ENCODE measurements at places on chromosomes 6 and 20. TPM values are rescaled to one million over a fixed set of nuclear protein-coding genes. Genes with fewer than 3 reads are reported as not detected.

CD109 gene
- total RNA-seq, result 37.6 TPM

MRPS26 gene
- total RNA-seq, result 30.6 TPM

FOXC1 gene
- total RNA-seq, result 6.0 TPM

GRCh38 chr6:99165838-99166237 is 183.6 kb downstream of the FAXC start:
- DNase-seq, result no peak

CTCFL gene
- 2.6 TPM for total RNA-seq

DNA sequence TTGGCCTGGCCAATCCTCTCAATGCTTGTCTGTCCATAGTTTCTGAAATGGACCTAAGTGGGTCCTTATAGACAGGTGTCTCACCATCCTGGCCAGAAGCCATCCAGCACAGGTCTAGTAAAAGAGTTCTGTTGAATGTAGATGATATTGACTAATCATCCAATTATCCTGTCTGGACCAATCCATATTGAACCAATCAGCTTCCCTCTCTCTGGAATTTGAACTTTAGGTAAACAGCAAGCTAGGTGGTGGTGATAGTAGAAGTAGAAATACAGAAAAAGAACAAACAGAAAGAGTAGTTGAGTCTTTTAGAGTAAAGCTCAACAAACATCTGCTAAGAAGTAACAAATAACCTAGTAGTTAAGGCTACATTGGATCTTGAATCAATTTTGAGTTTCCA is 9.5 kb upstream of the PNRC1 start:
- no peak for DNase-seq

DNA sequence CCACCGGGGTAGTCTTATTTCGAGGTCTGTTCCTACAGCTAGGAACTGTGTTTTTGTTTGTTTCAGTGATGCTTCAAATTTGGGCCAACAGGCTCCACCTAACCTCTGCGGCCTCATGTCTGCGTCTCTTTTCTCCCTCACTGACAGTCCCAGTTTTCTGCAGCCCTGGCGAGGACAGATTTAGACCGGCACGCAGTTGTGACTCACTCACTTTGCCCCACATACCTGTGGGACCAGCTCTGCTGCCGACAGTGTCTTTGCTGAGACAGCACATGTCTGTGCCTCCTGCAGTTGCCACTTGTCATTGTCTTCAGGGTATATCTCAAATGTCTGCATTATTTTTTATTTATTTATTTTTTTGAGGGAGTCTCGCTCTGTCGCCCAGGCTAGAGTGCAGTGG is 29.2 kb downstream of the OSBPL2 start:
- DNase-seq, result peak; percentile 13

DNA sequence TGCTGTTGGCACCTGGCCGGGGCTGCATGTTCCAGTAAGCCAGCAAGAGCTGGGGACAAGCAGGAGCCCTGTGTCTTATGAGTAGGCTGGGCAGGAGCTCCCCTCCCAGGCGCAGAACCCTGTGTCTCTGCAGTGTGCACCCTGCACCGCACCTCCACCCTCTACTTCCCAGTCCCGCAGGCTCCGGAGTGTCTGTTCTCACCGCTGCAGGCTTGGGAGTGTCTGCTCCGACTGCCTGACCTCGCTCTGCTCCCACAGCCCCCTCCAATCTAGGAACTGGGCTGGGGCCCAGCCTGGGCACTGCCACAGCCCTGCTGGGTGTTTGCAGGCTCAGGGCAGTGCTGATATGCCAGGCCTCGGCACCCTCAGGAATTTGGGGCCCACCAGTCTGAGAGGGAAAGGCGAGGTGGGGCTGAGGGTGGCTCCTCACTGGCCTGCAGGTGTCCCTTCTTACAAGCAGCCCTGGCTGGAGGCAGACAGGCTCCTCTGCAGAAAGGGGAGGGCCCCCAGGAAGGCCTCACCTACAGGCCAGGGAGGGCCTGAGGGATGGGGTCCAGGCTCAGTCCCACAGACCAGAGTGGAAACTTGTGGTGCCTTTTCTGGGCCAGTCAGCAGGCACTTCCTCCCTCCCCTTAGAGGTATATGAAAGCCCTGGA is 871.6 kb upstream of the GJE1 start:
- no peak for DNase-seq

DNA sequence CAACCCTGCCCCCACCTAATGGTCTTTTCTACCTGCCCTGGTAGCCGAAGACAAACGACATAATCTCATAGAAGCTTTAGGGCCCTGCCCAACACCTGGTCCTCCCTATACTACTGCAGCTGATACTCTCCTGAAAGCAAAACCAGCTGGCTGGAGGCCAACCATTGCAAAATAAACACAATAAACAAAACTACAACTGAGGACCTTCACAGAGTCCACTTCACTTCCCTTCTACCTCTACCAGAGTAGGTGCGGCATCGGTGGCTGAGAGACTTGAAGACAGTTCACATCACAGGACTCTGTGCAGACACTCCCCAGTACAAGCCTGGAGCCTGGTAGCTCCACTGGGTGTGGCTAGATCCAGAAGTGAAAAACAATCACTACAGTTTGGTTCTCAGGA is 476.2 kb downstream of the MMUT start:
- no peak for DNase-seq

DNA sequence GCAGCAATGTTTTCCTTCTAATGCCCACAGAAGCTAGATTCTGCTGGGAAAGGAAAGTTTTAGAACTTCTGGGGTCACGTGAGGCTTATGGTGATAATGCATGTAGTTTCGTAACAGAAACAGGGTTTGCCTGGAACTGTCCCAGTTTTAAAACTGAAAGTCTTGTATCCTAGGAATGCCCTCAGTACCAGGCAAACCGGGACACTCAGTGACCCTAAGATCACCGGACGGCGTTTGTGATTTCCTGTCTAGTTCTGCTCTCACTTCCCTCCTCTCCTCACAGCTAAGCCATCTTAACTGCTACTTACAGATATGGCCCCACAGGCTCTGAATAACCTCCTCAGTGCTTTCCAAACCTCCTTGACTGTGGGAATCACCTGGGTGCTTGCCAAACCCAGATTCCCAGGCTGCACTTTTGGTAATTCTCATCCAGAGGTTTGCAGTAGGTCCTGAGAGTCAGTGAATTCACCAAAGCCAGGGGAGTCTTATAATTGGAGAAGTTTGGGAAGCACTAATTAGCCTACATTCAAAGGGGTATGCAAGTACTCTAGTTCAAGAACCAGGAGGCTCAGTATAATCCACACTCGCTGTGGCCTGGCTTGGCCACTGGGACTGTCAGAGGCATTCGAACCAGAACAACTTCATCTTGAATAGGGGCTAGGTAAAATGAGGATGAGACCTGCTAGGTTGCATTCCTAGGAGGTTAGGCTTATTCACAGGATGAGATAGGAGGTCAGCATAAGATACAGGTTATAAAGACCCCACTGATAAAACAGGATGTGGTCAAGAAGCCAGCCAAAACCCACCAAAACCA is 231.6 kb upstream of the MYLIP start:
- DNase-seq, result peak; percentile 87

DNA sequence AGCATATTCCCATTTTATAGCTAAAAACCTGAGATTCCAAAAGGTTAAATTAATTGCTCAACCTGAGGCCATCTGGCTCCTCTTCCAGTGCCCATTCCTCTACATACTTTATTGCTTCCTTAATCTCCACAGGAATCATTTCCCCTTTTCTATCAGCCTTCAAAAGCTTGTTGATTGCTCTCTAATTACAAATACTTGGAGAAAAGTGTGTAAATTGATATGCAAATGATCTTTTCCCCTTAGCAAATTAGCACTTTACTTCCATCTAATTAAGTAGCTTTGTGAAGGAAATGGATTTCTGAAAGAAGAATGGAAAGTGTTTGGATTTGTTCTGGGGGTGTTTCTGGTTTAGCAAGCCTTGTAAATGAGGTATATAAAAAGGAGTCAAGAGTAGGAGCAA is 323.3 kb downstream of the GRIK2 start:
- DNase-seq, result no peak

- DNase-seq, result peak; percentile 60
Observed at GRCh38 chr6:53465732-53466131, 79.2 kb downstream of the GCLC start.

Measured in umbilical cord (tissue), 2 donors.